ENCODE measurements at places on chromosomes 2 and 18.
A peak's percentile ranks its signal among the peaks of the same experiment; 100 is the strongest.

DNA sequence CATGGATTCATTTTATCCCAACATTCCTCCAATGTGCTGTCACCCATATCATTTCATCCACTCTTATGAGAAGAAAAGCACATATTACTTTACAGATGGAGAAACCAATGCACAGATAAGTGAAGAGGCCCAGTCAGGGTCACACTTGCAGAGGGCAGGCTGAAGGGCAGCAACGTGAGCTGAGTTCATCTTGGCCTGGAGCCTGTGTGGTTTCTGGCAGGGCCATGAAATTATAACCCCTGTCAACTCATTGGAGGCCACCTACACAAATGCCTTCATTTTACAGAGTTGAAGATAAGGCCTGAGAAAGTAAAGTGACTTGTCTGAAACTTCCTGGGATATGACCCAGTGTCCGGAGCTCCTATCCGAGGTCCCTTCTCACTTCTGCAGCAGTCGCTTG lies 88.4 kb upstream of the NRP2 start:
- no peak for DNase-seq

GRCh38 chr2:6665093-6666045 lies 200.3 kb downstream of the CMPK2 start:
- DNase-seq: no peak

DNA sequence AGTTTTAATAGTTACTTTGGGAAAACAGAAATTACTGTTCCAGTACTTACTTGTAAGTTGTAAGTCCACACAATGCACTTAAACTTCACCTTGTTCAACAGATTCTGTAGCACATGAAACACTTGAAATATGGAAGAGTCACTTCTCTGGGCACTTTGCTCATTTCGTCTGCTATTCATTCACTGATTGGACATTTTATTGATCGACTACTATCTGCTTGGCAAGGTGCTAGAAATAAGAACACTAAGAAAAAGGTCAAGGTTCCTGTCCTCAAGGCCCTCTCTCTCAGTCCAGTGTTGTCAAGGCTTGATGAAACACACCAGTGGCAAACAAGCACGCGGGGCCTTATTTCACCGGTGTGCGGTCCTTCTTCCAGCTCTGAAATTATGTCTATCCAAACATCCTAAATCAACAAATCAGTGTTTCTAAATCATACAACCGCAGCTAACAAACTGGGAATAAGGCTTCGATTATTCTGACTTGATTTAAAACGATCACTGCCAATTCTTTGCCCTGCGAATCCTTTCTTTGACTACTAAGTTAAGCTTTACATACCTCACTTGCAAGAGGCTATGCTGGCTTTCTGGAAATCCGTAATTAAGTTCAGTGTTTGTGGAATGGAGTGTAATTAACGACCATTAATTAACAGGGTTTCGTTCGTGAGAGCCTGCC lies 780 bp upstream of the ITGAV start:
- peak; percentile 11 for DNase-seq

GRCh38 chr2:3656762-3657721 lies 958 bp upstream of the ALLC start:
- no peak for DNase-seq

DNA sequence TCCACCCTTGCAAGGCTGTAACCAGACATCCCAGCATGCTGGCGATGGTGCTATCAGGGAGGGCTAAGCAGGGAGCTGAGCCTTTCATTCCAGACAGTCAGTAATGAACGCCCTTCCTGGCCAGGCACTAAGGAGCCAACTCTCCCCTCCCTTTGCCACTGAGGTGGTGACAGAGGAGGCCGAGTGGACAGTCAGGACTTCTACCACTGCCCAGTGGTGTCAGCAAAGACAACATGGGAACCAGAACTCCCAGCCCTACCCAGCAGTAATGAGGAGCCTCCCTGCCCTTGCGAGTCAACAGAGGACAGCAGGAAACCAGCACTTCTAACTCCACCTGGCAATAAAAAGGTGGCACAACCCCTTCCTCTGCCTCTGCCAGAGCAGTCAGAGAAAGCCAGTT lies 68.6 kb downstream of the ZAP70 start:
- no peak for DNase-seq

DNA sequence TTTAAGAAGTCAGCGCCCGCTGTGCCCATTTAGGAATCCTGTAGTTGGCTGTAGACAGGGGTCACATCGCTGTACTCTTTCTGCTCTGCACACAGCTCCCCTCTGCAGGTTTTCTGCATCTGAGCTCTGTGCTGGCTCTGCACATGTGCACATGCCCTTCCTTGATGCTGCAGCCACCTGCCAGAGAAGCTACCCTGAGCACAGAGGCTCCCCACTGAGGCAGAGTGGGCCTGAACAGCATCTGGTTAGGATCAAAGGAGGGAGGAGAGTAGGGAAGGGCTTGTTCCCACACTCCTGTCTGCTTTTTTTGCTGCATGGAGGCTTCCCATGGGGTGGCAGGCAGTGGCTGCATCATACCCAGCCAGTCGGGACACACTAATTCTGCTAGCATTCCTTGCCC lies 238.9 kb downstream of the FHOD3 start:
- DNase-seq: no peak

DNA sequence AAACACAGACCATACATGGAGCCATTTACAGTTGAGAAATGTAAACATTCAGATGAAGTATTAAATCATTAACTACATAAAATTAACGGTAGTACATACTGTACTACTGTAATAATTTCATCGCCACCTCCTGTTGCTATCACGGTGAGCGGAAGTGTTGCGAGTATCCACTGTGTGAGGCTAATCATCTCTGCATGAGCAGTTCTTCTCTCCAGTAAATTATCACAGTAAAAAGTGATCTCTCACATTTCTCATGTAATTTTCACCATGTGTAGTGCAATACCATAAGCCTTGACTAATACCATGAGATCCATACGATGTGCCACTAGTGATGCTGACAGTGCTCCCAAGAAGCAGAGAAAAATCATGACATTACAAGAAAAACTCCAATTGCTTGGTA lies 21.9 kb downstream of the SMAD2 start:
- no peak for DNase-seq

DNA sequence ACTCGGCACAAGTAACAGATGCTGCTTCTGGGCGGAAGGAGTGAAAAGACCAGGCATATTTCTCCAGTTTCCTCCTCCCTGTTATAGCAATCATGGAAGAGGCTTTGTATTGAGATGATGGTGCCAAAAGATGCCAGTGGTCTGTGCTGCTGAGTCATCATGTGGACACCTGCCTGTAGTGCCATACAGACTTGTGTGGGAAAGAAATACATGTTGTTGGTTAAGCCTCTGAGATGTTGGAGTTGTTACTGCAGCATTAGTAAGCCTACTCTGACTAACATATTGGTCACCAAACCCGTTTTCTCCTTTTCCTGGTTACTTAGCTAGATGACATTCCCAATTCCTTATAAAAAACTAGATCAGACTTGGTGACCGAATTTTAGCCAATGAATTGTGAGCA lies 356.9 kb downstream of the ZNF521 start:
- no peak for DNase-seq

GRCh38 chr2:51722311-51722710 lies 690.4 kb upstream of the NRXN1 start:
- DNase-seq: no peak

GRCh38 chr2:171807119-171807518 lies 86.9 kb downstream of the SLC25A12 start:
- DNase-seq: no peak

- DNase-seq: no peak
These were observed 1.2 kb upstream of the CYP20A1 start for GRCh38 chr2:203237346-203238238.

GRCh38 chr2:145638675-145639074 lies 1118.8 kb upstream of the ZEB2 start:
- DNase-seq: no peak

DNA sequence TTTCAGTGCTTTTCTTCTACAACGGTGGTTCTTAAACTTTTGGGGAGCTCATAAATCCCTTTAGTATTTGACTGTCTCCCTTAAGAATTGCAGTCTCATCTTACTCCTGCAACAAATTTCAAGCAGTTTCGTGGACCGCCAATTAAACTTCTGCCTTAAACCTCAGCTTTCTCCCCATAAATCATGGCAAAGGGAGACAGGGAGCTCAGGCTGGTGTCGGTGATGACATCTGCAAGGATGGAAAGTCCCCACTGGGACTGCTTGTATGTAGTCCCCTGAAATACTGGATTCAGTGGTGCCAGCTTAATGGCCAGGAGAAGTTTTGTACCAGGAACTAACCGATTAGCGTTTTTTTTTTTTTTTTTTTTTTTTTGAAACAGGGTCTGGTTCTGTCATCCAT lies 148.7 kb upstream of the ITGA6 start:
- DNase-seq: no peak

DNA sequence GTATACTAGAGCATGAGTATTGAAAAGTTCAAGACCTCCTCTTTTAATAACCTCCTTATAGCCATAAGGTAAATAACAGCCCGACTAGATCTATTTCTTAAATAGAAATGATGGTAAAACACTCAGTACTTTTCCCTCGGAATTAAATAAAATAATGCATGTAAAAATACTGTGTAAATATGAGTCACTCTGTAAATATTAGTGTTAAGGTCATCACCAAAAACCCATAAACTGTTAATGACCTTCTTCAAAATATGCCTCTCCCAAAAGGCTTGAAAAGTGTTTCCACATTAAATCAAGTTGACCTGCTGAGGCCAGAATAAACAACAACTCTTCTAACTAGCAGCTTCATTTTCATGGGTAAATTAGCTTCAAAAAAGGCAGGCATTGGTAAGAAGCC lies 25.3 kb upstream of the BZW1 start:
- DNase-seq: no peak

DNA sequence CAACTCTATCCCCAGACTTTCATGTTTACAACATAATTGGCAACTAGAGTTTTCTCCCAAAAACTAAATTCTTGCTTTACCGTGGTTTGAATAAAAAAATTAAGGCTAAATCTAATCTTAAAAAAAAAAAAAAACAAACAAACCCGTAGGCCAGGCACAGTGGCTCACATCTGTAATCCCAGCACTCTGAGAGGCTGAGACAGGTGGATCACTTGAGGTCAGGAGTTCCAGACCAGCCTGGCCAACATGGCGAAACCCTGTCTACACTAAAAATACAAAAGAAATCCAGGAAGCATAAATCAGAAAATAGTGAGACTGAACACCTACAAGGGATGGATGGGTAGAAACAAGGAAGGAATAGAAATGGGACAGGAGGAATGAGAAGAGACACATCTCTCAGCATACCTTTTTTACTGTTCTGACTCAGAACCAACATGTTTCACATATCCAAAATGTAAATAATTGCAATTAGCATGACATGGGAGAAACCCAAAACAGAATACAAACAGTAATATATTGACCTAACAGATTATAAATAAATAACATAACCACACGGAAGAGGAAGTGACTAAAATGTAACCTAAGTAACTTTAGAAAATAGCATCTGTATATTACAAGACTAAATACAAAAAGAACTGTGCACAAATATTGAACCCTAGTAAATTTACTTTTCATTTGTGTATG lies 17.5 kb downstream of the MGAT4A start:
- no peak for DNase-seq

- no peak for DNase-seq
These were observed 289.9 kb downstream of the AFF3 start for GRCh38 chr2:99852376-99852934.

- DNase-seq: no peak
These were observed 100.8 kb downstream of the COLEC12 start for GRCh38 chr18:399631-400135.

- DNase-seq: no peak
These were observed 150.0 kb upstream of the AGAP1 start for GRCh38 chr2:235343869-235344268.

DNA sequence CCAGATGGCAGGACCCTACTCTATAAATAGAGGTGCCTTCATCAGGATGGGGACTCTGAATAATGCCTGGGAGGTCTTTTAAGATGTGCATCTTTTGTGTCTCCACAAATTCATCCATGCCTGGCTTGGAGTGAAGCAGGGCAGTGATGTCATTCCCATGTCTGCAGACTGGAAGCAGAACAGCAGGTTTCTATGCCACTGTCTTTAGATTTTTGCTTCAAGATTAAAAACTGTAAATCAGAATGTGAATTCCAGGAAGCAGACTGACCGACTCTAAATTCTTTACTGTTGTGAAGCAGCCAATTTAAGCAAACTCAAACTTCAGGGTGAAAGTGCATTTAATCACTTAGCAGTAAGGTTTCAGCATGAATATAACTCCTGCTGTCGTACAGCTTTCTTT lies 159.3 kb downstream of the SCG2 start:
- DNase-seq: no peak

DNA sequence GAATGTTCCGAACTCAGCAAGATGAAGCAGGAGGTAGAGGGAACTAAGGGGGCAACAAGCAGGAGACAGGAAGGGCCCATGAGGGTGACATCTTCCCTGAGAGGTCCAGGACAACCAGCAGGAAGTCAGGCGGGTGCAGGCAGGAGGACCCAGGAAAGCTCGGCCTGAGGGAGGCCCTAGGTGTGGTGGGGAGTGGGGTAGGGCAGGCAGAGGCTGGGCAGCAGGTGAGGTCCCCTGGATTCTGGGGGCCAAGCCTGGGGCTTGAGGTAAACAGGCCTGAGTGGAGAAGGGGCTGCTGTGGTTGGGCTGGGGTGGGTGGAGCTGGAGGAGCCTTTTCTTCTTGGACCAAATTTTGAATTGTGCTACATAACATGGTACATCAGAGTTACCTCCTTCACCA lies 4.1 kb upstream of the ALPG start:
- no peak for DNase-seq

DNA sequence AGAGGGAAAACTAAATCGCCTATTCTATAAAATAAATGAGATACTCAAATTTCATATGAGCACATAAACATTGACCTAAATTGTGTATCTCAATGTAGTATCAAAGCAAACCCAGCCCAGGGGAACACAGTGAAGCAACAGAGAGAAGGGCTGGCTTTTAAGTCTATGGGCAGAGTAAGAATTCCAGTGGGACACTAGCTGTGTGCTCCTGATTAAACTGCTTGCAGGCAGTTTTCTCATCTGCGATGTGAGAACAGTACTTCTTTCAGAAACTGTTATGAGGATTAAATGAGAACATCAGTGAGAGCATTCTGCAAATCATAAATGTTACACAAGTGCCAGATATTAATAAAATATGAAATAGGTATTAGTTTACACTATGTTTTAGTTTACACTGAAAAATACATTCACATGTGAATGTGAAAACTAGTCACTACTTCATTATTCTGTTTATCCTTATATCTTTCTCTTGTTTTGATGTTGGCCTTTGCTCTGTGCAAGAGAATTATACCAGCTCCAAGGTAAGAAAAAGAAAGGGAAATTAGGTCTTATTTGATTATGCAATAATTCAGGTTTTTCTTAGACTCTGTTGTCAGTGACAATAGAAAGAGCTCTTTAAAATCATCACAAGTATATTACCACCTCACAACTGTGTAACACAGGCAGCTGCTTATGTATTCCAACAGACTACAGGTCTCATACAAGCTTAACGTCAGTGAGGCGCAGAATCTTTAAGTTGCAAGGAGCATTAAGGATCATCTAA lies 47.5 kb downstream of the GAREM1 start:
- no peak for DNase-seq
